ENCODE measurements at places on chromosomes 11 and 22.

- no peak for DNase-seq
Measured at GRCh38 chr22:28962042-28962554, 78.7 kb downstream of the ZNRF3 start.

GRCh38 chr11:36631774-36632173, 33.7 kb upstream of the RAG2 start:
- no peak for DNase-seq

DNA sequence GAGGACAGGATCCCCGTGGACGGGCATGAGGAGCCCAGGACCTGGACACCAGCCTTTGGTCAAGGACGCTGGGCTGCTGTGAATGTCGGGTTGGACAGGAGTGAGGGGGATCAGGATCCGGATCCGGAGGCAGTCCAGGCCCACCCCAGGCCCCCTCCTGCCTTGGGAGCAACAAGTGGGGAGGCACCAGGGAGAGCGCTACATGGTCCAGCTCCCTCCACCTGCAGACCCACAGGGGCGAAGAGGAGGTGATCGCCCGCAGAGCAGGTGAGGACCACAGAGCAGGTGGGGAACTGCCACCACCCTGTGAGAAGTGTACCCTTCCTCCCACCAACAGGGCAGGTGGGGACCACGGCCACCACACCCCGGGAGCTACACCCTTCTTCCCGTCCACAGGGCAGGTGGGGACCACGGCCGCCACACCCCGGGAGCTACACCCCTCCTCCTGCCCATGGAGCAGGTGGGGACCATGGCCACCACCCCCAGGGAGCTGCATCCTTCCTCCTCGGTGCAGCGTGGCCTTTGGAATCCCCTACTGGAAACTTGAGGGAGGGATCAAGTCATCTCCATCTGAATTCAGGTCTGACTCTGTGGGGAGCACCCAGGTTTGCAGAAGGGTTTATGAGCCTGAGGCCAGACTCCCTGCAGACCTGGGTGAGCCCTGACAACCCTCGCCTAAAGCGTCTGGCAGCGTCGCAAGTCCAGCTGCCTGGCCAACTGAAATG, 141.0 kb downstream of the BRD1 start:
- DNase-seq: no peak

DNA sequence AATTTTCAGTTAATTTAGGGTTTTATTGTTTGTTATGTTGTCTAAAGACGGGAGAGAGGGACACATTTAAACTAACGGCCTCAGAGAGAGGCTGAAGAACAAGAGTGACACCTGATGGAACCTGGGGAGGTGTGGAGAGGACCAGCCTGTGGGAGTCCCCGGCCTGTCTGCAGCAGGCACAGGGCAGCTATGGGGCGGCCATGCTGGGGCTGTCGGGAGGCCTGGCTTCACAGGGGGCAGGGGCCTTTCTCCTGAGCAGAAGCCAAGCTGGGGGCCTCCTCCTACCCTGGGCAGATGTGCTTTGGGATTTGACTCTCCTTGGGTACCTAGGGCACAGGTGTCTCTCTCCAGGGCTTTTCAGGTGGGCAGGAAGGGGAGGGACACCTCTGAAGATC, 21.9 kb downstream of the RELT start:
- DNase-seq: no peak

- DNase-seq: no peak
Measured at GRCh38 chr11:858053-858761, 15.6 kb downstream of the TSPAN4 start.

DNA sequence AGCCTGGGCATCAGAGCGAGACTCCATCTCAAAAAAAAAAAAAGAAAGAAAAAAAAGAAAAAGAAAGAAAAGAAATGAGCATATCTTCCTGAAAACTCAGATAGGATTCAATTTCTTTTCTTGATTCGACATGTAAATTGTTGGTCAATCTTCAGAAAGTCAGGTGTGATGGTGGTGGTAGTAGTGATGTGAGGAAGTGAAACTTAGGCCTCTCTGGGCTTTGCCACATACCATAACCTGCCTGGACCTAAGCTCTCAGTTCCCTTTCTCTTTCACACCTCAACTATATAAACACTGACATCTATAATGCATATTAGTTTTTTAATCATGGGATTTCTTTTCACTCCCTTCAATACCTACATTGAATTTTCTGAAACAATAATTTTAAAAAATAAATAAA, 98.0 kb upstream of the TBCEL start:
- DNase-seq: no peak

GRCh38 chr22:46491946-46492345, 45.5 kb downstream of the CELSR1 start:
- no peak for DNase-seq

Data from stimulated activated CD8-positive, alpha-beta memory T cell treated with anti-CD3 and anti-CD28 coated beads, Interleukin-7, amount 100 ng/mL, for 1 hour (primary cell).